D341Med (cell line): ENCODE measurements at places on chromosomes 7 and 10.

DNA sequence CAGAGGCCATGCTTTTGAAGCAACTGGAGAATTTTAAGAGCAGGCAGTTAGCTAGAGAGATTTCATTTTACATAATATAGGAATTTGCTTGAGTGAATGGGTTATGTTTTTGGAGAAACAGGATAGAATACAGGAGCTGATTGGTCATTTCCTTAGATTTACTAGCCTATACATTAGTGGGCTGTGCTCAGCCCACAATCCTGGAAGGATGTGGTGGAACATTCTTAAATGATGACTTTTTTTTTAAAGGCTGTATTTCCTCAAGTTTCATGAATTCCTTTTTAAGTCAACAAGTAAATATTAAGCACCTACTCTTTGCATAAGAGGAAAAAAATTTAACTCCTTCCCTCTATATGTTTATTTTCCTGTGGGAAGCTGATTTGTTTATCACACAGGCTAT is 314.4 kb upstream of the BMPER start:
- no peak for DNase-seq

GRCh38 chr7:93198472-93198871 is 27.8 kb downstream of the HEPACAM2 start:
- DNase-seq, result no peak

DNA sequence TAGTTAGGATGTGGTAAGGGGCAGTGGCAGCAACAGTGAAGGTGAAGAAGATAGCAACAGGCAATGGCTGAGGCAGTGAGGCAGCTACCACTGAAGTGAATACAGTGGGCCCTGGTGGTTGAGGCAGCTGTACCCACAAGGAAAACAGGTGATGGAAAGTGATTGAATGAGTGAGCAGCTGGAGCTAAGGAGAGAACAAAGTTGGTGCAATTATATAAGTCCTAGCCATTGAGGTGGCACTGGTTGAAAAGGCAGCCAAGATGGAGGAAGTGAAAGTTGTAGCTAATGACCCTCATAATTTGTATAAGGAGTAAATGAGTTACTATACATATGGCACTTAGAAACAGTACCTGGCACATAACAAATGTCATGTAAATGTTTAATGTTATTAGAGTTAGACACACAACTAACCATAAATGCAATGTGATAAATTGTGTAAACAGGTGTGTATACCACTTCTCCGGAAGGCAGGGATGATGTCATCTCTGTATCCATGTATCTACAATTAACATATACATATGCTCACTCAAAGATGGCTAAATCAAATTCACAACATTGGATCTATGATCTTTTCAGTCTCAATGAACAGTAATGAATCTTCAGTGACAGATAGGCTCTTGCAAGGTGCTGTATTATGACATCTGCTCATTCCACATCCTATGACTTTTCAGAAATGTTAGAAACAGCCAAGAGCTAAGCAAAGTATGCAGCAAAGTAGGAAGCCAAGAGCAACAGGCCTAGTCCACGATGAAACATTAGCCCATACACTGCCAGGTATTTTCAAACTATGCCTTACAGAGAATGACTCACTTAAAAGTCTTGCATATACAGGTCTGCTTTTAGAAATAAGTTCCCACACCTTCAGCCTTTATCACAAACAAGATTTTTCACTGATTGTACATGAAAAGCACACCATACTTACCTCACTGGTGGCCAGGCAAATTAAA is 10.7 kb downstream of the XPNPEP1 start:
- DNase-seq, result no peak

DNA sequence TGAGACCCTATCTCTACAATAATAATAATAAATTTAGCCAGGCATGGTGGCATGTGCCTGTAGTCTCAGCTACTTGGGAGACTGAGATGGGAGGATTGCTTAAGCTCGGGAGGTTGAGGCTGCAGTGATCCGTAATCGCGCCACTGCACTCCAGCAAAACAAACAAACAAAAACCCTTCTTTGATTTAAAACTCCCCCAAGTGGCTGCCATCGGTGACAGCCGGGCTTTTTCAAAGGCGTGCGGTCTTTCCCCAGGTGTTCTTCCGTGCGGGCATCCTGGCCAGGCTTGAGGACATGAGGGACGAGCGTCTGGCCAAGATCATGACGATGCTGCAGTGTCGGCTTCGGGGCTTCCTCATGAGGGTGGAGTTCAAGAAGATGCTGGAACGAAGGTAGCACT is 1.9 kb upstream of the MYH16 start:
- DNase-seq, result no peak

- no peak for DNase-seq
These were observed 64.3 kb downstream of the MGMT start for GRCh38 chr10:129531195-129531968.

DNA sequence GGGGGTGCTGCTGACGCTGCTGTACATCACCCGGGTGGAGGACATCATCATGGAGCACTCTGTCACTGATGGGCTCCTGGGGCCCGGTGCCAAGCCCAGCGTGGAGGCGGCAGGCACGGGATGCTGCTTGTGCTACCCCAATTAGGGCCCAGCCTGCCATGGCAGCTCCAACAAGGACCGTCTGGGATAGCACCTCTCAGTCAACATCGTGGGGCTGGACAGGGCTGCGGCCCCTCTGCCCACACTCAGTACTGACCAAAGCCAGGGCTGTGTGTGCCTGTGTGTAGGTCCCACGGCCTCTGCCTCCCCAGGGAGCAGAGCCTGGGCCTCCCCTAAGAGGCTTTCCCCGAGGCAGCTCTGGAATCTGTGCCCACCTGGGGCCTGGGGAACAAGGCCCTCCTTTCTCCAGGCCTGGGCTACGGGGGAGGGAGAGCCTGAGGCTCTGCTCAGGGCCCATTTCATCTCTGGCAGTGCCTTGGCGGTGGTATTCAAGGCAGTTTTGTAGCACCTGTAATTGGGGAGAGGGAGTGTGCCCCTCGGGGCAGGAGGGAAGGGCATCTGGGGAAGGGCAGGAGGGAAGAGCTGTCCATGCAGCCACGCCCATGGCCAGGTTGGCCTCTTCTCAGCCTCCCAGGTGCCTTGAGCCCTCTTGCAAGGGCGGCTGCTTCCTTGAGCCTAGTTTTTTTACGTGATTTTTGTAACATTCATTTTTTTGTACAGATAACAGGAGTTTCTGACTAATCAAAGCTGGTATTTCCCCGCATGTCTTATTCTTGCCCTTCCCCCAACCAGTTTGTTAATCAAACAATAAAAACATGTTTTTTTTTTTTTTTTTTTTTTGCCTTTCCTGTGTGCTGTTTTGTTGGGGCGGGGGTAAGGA is 55.8 kb downstream of the TSPAN15 start:
- DNase-seq, result peak; percentile 14

GRCh38 chr10:23283680-23284079 is 60.9 kb downstream of the C10orf67 start:
- no peak for DNase-seq

DNA sequence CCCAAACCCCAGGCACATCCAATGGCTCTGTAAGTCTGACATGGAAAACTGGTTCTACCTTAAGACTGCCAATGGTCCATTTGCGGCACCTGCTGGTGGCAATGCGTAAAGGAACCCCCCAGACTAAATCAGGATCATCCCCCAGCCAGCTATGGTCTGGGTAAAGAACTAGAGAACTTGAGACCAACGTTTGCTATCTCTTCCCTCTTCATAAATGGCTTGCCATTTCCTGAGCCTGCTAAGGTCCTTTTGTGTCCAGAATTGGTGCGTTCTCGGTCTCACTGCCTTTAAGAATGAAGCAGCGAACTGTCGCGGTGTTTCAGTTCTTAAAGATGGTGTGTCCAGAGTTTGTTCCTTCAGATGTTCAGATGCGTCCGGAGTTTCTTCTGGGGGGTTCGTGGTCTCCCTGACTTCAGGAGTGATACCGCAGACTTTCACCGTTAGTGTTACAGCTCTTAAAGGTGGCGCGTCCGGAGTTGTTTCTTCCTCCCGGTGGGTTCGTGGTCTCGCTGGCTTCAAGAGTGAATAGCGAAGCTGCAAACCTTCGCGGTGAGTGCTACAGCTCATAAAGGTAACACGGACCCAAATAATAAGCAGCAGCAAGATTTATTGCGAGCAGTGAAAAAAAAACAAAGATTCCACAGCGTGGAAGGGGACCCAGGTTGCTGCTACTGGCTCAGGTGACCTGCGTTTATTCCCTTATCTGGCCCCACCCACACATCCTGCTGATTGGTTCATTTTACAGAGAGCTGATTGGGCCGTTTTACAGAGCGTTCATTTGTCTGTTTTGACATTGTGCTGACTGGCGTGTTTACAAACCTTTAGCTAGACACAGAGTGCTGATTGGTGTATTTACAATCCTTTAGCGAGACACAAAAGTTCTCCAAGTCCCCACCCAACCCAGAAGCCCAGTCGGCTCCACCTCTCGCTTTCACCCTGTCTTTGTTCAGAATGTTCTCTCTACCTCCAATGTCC is 95.4 kb downstream of the ELMO1 start:
- DNase-seq, result peak; percentile 52

- DNase-seq, result no peak
These were observed 365.5 kb upstream of the BMPER start for GRCh38 chr7:33539659-33540400.

DNA sequence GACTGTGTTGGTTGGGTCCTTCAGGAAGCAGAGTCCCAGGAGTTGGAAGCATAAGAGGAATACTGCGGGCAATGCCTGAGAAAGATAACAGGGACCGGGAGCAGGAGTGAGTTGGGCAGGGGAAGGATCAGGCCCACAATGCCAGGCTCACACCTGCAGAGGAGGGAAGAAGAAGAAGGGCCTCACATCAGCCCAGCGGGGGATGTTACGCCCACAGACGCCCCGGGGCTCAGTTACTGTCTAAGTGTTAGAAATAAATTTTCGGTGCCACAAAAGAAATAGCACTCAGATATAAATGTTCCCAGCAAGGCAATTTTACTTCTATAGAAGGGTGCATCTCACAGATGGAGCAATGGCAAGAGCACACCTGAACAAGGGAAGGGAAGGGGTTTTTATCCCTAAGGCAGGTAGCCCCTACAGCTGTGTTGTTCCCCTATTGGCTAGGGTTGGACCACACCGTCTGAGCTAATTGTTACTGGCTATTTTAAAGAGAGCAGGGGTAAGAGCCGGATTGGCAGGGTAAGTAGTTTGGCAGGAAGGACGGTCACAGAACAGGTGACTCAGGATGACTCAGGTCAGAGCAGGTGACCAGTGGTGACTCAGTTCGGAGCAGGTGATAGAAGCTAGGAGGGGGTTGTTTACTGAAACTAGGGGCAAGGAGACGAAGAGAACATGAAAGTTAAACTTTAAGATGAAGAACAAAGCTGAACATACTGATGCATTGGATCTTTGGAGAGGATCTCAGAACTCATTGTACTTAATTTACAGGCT is at the start of gene NOS3:
TSS of gene NOS3 (plus strand) at position 602 of the 771 bp plus-strand sequence. CDS start 2,787 bp downstream, outside the sequence.
- no peak for DNase-seq

- no peak for DNase-seq
These were observed 338.8 kb upstream of the SEMA3D start for GRCh38 chr7:85525676-85526075.

DNA sequence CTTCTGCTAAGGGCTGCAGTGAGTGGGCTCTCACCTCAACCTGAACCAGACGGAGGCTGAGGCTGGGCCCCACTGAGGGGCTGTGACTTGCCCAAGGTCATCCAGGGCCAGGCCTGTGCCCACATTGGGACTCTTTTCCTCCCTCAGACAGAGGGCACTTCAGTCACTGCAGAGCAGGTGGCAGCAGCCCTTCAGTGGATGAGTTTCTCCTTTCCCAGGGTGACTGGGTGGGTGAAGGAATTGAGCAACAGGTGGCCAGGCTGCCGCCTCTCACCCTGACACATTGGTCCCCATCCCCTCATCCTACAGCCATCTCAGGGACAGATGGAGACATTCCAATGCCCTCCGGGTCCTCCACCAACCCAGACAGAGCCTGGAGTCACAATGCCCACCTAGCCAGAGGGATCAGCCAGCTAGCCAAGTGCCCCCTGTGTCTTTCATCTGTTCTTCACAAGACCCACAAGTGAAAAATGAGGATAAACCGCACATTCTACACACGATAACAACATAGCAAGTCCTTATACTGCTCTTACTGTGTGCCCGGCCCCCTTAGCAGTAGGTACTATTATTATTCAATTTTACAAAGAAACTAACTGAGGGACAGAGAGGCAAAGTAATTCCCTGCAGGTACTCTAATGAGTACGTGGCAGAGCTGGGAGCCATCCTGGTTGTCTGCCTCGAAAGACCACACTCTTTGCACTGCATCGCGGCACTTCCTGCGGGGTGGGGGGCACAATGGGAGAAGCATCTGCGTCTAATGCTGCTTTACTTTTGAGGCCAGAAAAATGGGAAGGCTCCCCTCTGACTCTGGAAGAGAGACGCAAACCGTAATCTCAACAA is 1.7 kb upstream of the SLC18A3 start:
- peak; percentile 61 for DNase-seq

DNA sequence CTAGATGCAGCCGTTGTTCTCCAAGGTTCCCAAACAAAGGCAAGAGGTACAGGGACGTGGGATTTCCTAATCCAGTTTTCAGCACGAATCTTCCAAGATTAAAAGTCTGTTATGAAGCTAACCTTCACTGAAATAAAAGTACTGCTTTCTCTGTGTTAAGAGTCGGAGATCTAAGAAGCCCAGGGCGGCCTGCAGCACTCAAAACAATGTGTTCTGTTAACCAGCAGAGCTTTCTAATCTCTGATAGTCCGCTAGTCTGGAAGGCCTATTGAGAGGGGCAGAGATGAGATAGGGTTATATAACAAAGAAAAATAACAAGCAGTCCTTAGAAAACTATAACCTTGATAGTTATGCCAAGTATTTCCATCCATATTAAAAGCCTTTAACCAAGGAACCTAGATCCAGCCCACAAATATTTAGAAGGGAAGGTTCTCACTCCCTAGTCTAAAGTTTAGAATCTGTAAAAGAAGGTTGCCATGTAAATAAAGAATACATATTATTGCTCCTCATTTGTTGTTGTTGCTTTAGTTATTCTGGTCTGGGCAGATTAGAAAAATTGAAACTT is 106.3 kb upstream of the SVIL start:
- DNase-seq, result no peak

DNA sequence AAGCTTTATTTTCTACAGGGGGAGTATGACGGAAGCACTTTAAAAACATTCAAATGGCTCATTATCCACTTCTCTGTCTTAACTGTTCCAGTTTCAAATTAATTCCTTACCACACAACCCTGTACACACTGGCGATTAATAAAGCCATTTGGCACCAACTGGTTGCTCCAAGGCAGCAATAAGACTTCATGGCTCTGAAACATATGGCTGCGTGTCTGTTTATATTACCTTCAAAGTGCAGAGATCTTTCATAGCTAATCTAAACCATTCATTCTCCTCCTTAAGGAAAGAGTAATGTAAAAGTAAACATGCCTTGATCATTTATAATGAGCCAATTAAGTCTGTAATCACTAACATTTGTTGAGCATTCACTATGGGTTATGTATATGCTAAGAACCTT is 325.7 kb downstream of the PARD3 start:
- no peak for DNase-seq

DNA sequence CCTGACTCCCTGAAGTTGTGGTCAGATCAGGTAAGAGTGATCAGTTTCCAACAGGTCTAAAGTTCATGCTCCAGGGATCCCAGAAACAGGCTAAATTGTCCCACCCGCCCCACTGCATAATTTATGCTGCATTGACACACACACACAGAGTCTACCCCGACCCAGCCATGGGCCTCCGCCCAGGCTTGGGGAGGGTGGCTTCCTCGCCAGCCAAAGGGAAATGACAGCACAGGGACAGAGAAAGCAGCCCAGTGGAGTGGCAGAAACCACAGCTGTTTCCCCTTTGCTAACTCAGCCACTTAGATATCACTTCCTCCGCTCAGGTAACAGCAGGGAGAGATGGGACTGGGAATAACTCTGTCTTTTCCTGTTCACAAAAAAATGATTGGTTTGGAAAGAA is 9.4 kb downstream of the SH3PXD2A start:
- DNase-seq, result no peak
